Amygdala (tissue), 56 donors: ENCODE measurements at places on chromosomes 11 and 22.

DNA sequence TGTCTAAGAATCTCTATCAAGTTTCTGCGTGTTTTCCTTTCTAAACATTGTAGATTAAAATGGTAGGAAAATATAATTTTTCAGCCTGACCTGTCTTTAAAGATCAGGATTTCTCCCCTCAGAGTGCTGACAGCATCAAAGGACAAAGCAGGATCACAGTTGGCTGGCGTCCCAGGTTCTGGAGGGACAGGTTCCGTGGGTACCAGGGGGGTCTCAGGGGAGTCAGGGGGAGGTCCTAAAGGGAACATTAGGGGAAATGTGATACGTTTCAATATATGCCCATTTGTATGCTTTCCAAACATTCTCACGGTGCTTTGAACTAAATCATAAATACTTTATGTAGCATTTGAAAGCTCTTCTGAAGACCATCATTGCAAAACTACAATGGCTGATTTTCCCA, 3.4 kb downstream of the MMP3 start:
- DNase-seq, result no peak

DNA sequence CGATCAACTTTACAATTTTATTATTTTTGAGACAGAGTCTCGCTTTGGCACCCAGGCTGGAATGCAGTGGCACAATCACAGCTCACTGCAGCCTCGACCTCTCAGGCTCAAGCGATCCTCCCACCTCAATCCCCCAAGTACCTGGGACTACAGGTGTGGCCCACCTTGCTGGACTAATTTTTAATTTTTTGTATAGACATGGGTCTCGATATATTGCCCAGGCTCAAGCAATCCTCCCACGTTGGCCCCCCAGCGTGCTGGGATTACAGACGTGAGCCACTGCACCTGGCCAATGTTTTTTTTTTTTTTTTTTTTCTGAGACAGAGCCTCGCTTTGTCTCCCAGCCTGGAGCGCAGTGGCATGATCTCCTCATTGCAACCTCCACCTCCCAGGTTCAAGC, 2.0 kb upstream of the PPFIA1 start:
- no peak for DNase-seq

DNA sequence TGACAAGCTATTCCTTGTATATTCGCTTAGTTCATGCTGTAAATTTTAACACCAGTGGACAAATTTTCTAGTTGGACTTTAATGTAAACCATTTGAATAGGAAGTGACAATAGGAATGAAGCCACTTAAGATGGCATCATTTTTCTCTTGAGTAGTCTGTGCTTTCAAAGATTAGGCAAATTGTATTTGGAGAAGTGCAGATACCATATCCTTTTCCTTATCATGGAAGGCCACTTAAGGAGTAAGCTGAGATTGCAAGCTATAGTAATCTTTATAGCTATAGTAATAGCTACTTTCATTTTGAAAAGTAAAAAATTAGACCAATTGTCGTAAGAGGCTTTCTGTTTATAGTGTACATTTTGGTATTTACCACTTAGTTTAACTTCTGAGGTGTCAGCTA, 12.8 kb downstream of the CAPRIN1 start:
- no peak for DNase-seq

DNA sequence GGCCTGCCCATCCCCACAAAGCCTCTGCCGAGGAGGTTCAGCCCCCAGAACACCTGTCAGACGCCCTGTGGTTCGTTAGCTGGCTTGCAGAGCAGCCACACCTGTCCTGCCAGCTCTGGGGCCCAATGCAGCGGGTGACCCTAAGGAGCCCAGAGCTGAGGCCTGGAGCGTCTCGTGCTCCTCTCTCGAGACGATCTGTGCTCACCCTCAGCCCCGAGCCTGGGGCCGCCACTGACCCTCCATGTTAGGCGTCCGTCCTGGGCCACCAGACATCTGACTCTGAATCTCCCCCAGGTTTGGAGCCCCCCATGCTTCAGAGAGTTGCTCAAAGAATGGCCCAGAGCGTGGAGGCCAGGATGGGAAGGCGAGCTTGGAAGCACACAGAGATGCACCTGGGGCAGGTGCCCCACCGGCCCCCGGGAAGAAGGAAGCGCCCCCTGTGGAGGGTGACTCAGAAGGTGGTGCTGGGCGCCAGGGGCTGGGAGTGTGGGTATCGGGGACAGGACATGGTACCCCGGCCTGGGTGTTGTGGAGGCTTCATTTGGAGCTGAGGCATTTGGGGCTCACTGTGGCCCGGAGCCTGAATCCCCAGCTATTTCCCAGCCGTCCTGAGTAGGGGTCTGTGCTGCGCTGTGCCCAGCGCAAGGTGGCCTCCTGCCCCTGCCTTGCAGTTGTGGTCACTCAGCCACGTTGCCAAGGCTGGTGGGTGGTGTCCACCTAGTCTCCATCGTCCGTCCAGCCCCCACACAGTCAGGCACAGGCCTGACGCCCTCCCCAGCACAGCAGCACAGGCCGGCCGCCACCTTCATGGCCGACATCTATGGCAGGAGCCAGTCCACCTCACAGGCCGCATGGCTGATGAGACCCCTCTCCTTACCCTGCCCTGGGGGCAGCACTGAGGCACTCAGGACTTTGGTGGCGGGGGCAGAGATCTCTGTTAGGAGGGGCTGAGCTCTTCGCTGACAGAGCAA, 36.2 kb downstream of the SBF1 start:
- no peak for DNase-seq

GRCh38 chr11:123406441-123407129, 23.5 kb upstream of the GRAMD1B start:
- no peak for DNase-seq

GRCh38 chr22:39656495-39657490, 86.2 kb downstream of the CACNA1I start:
- no peak for DNase-seq

DNA sequence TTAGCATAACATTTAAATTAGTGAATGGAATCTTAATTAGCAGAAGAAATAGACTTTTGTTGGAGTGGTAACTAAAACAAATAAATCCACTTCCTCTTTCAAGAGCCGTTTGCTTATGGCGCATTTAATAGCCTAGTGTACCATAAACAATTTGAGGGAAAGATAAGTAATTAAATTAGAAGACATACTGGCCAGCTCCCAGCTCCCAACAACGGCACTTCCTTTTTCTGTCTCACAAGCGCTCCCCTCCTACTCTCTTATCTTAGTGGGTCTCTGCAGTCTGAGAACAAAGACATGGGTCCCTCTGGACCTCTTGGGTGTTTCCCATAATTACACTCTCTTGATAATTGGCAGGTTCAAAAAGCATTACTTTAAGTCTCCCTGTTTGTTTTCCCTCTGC, 146.0 kb downstream of the OPCML start:
- DNase-seq, result no peak

- DNase-seq, result no peak
Measured at GRCh38 chr22:42732081-42732480, 11.4 kb upstream of the A4GALT start.
